ENCODE measurements at places on chromosomes 16 and 17.

GRCh38 chr17:33520426-33521330 is 227.6 kb upstream of the ASIC2 start:
- DNase-seq: no peak

- DNase-seq: no peak
Measured at GRCh38 chr17:29576214-29577000, 7.9 kb downstream of the TP53I13 start.

DNA sequence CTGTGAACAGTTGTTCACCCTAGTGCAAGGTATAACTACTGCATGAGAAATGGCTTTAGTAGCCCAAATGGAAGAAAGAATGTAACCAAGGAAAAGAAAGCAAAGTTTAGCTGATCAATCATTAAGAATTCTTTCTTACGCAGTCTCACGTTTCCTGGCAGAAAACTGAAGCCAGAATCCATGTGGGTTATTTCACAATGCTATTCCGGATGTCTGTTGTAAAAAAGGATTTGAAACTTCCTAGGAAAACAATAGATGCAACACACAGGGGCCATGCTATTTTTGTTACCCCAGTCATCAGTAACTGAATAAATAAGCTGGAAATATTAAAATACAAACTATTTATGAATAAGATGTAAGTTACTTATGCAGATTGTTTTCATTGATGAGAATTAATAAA is 802.5 kb downstream of the CDH8 start:
- DNase-seq: no peak

- no peak for DNase-seq
Measured at GRCh38 chr17:15051933-15052332, 213.2 kb downstream of the PMP22 start.

- no peak for DNase-seq
Measured at GRCh38 chr17:27780092-27780827, 20.1 kb downstream of the NOS2 start.

DNA sequence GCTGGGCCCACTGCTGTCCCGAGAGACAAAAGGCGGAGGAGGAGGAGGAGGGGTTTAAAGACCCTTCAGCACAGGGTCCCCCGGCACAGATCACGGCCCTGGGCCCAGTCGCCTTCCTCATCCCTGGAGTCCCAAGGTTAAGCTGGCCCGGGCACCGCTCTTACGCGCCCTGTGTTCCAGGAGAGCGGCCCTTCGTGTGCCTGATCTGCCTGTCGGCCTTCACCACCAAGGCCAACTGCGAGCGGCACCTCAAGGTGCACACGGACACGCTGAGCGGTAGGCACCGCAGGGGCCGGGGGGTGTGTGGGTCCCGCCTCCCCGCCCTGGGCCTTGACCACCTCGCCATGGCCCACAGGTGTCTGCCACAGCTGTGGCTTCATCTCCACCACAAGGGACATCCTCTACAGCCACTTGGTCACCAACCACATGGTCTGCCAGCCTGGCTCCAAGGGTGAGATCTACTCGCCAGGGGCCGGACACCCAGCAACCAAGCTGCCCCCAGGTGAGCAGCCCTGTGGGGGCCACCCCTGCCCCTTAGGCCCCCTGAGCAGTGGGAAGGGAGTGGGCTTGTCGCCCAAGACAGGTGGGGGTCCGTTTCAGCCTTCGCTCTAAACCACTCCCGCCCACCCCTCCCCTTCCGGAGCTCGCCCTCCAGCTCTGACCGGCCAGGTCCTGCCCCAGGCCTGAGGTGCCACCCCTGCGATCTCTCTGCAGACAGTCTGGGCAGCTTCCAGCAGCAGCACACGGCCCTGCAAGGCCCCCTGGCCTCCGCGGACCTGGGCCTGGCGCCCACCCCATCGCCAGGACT is 37.6 kb upstream of the ZC3H18 start:
- no peak for DNase-seq

All from skeletal muscle cell (primary cell).